ENCODE measurements at places on chromosomes 12 and 14.

DNA sequence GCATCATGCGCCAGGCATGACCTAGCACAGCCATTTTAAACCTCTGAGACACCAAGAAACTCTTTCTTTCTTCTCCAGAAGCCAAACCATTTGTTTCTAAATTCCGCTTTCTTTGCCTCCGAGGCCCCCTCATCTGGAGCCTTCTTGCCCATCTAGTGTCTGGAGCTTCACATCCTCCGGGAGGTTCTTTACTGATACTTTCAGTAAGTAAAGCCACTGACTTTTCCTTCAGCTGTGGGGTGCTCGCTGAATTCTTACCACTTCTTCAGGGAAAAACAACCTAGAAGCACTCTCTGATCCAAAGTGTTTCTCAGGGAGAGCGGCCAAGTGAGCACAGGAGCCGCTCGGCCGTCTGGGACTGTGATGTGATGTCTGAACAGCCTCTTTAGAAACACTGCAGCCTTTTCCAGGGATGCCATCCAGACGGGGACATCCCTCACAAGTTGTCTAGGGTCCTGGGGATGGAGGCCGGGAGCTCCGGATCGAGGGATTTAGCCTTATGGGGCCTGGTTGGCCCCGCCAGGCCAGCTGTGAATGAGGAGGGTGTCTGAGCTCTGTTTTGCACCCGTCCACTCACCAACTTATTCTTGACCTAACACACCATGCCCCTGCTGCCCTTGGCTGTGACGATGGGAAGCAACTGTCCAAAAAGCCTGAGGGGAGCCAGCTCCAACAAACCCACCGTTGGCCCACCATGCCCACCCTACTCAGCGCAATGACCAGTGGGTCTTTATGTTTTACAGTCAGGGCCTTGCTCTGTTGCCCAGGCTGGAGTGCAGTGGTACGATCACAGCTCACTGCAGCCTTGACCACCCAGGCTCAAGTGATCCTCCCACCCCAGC, 160.6 kb downstream of the ZFP36L1 start:
- DNase-seq, result no peak

GRCh38 chr14:31926123-31926522, 151.0 kb upstream of the ARHGAP5 start:
- no peak for DNase-seq

DNA sequence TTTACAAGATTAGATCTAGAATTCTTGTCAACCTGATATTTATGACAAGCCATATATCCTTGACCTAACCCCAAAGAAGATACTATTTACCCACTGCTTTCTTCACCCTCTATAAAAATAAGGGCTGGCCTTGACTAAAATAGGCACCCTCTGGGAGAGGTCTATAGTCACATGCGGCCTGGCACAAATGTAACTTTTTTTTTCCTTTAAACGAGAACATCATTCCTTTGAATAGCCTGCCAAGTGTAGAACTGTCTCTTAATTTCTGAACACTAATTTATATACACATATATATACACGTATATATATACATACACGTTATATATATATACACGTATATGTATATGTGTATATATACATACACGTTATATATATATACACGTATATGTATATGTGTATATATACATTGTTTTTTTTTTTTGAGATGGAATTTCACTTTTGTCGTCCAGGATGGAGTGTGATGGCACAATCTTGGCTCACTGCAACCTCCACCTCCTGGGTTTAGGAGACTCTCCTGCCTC, 18.6 kb downstream of the PPTC7 start:
- DNase-seq, result no peak

DNA sequence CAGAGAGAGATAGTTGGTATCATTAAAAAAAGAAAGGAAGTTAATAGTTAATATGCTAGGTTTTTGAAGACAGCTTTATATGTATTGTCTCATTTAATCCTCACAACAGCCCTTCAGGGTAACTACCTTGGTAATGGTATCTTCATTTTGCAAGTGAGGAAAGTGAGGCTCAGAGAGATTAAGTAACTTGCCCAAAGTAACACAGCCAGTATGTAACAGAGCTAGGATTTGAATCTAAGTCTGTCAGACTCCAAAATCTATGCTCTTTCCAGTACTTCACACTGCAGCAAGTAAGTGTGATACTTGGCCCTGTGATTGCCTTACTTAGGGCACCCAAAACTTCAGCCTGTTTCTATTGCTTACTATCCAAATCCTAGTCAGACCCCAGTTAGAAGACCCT, 7.0 kb downstream of the SRP54 start:
- no peak for DNase-seq

GRCh38 chr12:74370608-74371216, 166.9 kb upstream of the ATXN7L3B start:
- no peak for DNase-seq

- DNase-seq, result no peak
Measured at GRCh38 chr12:1794440-1795090, 25.8 kb upstream of the LRTM2 start.

- DNase-seq, result no peak
Measured at GRCh38 chr14:95569440-95569839, 34.6 kb downstream of the GLRX5 start.

DNA sequence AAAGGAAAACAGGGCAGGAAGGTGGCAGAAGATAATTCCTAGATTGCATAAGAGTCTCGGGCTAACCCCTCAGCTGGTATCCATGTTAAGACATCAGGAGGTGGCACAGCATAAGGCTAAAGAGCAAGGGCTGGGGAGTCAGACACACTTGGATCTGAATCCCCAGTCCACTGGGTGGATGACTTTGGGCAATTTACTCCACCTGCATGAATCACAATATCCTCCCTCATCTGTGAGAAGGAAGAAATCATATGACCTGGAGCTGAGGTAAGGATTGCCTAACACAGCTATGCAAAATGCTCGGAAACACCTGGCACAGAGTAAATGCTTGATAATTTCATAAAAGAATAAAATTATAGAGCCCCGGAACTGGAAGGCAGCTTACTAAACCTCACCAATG, 217.9 kb downstream of the PIK3C2G start:
- no peak for DNase-seq

- no peak for DNase-seq
Measured at GRCh38 chr12:104896710-104897109, 61.4 kb downstream of the SLC41A2 start.

DNA sequence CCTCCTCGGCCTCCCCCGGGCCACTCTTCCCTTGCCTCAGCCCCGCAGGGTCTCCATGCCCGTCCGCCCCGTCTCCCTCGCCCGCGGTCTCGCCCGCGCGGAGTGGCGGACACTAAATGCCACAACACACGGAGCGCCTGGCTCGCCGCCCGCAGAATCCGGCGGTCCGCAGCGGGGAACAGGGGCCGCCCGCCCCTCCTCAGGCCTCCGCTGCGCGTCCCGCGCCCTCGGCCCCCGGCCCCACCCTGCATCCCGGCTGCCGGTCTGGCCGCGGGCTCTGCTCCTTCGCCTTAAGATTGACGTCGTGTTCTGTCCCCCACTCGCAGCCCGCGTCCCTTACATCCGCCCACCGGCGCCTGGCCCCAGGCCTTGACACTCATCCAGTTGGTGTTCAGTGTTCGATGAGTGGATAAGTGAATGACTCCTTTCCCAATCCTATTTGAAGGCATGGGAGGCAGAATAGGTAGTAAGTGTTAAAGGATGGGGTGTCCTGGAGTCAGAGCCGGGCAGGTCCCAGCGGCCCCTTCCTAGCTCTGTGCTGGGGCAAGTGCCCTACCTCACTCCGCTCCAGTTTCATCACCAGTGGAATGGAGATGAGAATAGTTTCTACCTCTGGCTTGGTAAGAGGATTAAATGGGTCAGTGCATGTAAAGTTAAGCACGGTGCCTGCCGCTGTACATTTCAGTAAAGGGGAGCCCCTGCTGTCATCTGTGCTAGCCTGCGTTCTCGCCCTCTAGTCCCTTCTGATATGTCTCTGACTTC, 622 bp downstream of the TECPR2 start:
- DNase-seq, result peak; percentile 11

DNA sequence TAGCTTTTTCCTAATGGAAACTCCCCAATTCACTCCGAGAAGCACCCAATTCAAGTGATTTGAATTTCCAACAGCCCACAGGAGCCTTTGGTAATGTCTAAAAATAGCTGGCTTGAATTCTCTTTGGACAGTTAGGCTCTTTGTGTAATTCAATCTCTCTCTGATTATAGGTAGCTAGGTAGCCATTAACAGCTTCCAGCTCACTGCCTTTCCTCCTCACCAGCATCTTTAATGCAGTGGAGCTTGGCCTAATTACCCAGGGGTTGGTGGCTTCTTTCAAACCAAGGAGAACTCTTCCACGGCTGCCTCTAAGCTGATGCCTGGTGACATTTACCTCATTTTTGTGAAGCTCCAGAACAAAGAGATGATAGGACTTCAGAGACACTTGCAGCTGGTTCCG, 86.4 kb downstream of the WSCD2 start:
- no peak for DNase-seq

DNA sequence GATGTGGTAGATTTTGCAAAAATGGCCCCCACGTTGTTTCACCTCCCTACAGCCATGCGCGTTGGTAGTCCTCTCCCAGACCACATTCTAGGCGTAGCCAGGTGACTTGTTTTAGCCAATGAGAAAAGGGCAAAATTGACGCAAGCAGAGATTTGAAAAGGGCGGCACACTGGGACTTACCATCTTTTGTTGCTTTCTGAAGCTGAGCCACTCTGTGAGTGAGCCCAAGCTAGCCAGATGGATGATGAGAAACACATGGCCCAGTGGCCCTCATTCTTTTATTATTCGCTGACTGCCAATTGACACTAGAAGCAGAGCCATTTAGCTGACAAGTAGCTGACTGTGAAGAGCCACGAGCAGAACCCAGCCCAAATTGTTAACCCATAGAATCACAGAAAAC, 142.0 kb upstream of the GZMB start:
- no peak for DNase-seq

GRCh38 chr12:5720381-5721005, 224.6 kb downstream of the ANO2 start:
- no peak for DNase-seq

DNA sequence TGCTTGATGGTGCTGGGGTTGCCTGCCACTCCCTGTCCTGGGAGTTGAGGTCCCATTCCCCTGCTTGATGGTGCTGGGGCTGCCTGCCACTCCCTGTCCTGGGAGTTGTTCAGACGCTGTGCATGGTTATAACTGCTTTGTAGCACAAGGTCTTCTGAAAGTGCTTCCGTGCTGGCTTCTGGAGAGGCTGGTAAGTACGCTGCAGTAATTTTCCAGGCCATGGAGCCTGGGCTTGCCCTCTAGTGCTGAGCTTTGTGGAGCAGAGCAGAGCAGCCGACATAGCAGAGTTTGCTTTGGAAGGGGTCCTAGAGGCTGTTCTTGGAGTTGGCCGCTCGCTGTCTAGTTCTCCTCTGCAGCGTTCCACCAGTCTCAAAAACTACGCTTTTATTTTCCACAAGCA, 6.3 kb downstream of the B4GALNT3 start:
- no peak for DNase-seq

DNA sequence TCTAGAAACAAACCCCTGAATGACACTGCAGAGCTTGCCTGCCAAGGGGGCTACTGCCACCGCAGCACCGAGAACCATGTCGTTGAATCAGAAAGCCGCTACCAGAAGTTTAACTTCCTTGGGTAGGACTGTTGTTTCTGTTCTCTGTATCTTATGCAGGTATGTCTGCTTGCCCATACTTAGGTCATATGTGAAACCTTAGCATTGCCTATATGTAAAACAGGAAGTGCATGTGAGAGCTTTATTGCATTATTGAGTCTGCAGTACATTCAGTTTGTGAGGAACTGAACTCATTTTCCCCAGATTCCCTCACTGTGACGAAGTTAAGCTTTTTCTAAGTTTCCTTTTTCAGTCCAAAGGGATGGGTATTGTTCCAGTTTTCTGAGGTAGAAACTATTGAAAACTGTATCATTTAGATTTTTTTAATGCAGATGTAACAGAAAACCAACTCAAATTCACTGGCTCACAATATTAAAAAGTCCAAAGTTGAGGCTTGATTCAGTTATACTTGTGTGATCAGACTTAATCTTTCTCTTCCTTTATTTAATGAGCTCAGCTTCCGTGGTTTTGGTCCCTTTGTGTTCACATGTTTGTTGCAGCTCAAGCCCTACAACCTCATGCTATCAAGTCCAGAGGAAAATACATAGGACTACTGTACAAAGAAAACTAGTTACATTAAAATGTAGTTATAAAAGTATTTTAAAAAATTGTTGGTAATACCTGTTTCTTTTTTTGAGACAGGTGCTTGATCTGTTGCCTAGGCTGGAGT, 6.9 kb downstream of the FBXO34 start:
- DNase-seq, result no peak

DNA sequence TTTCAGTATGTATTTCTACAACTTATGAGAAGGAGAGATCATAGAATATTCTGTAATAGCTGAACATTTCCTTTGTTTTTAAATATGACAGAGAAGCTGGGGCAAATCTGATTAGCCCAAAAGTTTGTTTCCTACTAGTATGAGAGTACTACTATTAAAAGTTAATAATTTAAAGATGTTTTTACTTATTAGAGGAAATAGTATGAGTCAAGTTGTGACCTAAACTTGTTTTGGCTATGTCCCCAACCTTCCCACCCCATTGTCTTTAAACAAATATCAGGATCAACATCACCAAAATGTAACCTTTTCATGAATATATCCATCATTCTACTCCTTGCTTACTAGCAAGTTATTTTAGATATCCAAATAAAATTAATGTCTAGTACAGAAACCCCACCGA, 10.5 kb downstream of the GNPNAT1 start:
- DNase-seq, result no peak

- no peak for DNase-seq
Measured at GRCh38 chr12:112160611-112161010, 35.3 kb downstream of the TRAFD1 start.

GRCh38 chr12:55068416-55069010, 48.7 kb downstream of the NEUROD4 start:
- no peak for DNase-seq

- DNase-seq, result no peak
Measured at GRCh38 chr12:79400481-79400880, 290.3 kb downstream of the PAWR start.

DNA sequence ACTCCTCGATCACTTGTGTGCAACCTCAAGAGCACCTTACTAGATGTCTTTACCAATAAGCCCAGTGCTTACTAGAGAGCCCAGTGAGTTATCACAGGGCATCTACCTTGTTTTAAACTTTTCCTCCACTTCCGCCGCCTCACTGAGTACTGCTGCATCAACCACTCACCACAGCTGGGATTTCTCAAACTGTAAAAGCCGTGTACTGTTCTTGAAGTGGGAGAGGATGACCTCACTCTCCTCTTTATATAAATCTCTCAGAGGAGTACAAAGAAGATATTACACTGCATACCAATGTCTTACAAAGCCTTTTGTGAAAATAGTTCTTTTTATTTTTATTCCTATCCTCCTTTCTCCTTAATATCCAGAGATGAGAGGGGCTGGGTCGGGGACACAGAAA, 94.1 kb downstream of the PLCZ1 start:
- no peak for DNase-seq

DNA sequence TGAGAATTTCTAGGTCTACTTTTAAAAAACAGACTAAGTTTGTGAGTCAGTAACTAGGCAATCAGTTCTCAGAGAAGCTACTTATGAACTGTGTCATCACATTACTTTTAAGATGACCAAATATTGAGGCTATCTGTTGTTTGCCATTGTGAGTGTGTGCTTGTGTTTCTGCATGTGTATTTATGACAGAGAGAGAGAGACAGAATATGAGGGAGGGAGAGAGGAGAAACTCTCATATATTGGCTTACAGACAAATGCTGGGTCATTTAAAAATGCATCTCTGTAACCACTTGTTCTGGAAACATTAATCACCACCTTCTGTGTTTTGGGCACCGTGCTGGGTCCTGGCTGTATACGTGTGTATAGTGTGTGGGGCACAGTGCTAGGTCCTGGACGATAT, 161.5 kb upstream of the FRMD6 start:
- no peak for DNase-seq
